Skeletal muscle cell (primary cell): ENCODE measurements at places on chromosomes 5 and 9.

DNA sequence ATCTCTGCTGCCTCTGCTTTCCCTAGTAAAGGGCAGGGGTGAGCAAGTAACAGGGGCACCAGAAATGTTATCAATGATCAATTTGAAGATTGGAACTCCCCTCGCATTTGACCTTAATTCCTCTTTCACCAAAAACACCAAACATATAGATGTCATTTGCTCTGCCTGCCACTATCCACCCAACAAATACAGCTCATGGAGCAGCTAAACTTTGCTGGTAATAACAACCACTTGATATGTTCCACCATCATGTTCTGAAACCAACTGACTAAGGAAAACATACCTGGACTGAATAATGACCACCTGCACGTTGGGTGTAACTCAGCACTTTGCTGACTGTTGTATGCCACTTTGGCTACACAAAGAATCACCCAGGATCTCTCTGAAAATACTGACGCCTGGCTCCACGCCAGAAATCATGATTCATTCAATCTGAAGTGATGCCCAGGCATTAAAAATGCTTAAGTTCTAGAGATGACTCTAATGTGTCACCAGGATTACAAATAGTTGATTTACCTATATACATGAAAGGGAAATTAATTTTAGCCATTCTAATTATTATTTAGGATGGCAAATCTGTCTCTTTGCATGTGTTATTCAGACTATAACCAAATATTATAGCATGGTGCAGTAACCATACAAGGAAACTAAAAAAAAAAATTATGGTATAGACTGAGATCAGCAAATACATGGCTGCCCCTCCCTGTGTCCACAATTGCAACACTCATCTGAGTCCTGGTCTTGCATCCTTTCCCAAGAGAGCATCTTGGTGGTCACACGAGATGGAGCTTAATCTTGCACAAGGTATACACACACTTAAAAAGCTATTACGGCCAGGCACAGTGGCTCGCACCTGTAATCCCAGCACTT, 43.1 kb upstream of the TTC39B start:
- DNase-seq = no peak

- no peak for DNase-seq
Observed at GRCh38 chr9:93911136-93911745, 43.9 kb downstream of the BARX1 start.

GRCh38 chr9:84858364-84858763, 188.8 kb downstream of the NTRK2 start:
- no peak for DNase-seq

GRCh38 chr9:133534346-133535291, at the start of gene ADAMTSL2:
ADAMTSL2 (plus strand) TSS chr9:133534704; CDS start chr9:133536713, 2,009 bp downstream.
- DNase-seq = no peak

- DNase-seq = no peak
Observed at GRCh38 chr9:133683586-133684120, 47.5 kb downstream of the DBH start.

- DNase-seq = peak; percentile 45
Observed at GRCh38 chr9:25716220-25716872, 38.1 kb upstream of the TUSC1 start.

GRCh38 chr9:97445119-97445701, 33.3 kb downstream of the TDRD7 start:
- no peak for DNase-seq

DNA sequence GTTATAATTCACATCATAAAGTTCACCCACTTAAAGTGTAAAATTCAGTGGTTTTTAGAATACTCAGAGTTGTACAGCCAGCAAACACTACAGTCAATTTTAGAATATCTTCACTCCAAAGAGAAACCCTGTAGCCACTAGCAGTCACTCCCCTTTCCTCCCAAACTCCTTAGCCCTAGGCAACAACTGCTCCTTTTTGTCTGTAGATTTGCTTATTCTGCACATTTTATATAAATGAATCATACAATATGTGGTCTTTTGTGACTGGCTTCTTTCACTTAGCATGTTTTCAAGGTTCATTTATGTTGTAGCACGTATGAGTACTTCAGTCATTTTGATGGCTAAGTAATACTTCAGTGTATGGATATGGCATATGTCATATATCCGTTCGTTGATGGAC, 38.7 kb downstream of the TGFBR1 start:
- no peak for DNase-seq

DNA sequence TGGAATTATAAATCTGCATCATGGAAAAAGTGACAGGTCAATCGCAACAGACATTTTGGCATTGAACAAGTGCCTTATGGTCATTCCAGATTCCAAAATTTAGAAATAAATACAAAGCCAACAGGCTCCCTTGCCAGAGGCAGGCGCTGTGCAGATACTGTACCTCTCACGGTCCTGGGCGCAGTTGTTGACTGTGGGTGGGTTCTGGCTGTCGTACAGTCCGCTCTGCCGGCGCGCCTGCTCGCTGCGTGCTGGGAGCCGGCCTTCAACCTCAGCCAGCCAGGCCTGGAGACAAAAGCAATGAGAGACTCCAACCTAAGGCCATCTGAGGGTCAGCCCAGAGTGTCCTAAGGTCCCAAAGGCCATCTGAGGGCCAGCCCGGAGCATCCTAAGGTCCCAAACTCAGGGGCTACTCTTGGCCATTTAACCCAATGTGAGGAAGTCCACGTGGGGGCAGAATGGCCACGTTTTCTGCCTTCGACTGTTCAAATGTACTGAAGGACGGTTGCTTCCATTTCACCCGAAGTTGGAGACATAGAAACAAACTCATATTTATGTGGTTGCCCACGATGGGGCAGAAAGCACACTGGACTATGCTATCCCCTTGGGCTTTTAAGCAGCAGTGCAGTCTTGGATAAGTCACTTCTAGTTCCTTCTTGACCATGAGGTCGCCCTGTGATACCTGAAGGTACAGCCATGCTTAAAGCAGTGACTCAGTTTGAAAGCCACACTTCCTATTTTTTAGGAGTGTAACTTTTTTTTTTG, 65.2 kb downstream of the USP20 start:
- DNase-seq = no peak

DNA sequence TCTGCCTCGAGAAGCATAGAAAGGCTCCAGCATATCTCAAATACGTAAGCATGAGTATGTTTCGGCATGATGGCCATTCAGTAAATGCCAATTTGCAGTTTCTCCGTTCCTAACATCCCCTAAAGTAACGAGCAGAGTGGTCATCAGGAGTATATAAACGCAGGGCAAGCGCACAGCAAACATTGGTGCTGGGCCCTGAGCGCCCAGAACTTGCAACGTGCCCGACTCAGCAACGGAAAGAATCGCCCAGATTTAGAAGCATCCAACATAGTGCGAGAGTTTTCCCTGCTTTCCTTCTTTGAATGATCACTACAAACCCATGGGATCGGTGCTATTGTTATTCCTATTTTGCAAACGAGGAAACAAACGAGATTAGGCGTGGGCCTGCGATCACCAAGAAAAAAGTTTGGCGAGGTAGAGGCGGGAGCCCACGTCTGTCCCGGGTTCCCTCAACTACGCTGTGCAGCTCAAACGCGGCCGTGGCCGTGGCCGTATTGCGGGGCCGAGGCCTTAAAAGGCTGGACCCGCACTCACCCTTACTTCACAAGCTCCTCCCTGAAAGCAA, 505 bp downstream of the RPS14 start:
- no peak for DNase-seq

GRCh38 chr5:141951332-141951781, 6.6 kb downstream of the PCDH12 start:
- no peak for DNase-seq

DNA sequence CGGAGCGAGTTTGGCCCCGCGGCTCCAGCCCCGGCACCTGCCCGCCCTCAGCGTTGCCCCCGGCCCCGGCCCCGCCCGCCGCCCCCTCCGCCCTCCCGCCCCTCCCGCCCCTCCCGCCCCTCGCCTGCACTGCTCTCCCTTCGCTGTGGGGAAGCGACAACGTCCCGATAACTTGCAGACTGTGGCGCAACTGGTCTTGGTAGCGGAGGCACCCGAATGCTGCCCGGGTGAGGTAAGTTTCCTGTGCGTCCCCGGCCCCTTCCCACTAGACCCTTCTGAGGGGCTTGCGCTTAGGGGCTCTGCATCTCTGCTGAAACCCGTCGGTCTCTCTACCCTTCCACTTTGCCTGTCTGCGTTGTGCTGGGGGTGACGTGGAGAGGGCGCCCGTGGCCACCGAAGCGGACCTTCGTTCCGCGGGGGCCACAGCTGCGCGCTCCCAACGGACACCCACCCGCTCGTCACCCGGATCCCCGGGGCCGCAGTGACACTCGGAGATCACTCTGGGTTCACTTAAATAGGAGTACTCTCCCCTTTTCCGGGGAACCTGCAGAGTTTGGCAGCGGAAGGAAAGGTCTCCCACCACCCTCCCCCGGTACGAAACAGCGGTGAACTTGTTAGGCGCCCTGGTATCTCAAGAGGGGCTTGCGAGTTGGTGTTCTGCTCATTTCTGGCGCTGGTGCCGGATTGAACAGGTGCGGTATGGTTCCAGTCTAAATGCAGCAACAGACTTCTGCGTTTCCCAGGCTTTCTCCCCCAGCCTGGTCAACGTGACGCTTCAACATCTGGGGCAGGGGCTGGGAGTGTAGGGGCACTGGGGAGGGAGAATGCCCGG, 707 bp downstream of the PIP5K1B start:
- DNase-seq = no peak

DNA sequence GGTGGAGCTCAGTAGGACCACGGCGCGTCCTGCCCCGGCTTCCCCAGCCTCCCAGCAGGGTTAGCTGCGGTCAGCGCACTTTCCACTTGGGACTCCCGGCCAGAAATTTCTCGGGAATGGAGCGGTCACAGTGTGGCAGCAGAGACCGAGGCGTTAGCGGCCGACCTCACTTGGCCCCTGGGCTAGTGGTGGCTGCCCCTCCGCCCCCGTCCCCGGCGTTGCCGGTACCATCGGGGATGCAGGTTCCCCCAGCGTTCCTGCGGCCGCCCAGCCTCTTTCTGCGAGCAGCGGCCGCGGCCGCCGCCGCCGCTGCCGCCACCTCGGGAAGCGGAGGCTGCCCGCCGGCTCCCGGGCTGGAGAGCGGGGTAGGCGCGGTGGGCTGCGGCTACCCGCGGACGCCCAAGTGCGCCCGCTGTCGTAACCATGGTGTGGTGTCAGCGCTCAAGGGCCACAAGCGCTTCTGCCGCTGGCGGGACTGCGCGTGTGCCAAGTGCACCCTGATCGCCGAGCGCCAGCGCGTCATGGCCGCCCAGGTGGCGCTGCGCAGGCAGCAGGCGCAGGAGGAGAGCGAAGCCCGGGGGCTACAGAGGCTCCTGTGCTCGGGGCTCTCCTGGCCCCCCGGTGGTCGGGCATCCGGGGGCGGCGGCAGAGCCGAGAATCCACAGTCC, 460 bp downstream of the DMRTA1 start:
- no peak for DNase-seq

GRCh38 chr9:97367729-97368128, 44.2 kb upstream of the TDRD7 start:
- DNase-seq = no peak

GRCh38 chr9:110650261-110650660, 18.3 kb upstream of the MUSK start:
- peak; percentile 78 for DNase-seq

- DNase-seq = no peak
Observed at GRCh38 chr5:59565551-59565950, 328.0 kb downstream of the PDE4D start.

- DNase-seq = no peak
Observed at GRCh38 chr9:93258818-93259489, 75.0 kb downstream of the WNK2 start.

- DNase-seq = no peak
Observed at GRCh38 chr9:138122201-138122600, 244.6 kb downstream of the CACNA1B start.

DNA sequence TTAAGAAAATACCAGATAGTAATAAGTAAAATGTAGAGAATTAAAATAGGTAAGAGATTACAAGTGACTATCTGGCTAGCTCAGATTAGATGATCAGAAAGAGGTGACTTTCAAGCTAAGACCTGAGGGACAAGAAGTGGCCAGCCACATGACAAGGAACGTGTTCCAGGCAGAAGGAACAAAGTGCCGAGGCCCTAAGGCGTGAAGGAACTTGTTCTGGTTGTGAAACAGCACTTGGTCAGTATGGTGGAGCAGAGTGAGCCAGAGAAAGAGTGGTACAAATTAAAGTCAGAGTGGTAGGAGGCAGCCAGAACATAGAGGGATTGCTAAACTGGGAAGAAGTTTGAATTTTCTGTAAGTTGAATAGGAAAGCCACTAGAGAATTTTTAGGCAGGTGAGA, 73.6 kb downstream of the ADRB2 start:
- DNase-seq = no peak

GRCh38 chr5:143920772-143921171, 108.8 kb downstream of the HMHB1 start:
- DNase-seq = peak; percentile 76

DNA sequence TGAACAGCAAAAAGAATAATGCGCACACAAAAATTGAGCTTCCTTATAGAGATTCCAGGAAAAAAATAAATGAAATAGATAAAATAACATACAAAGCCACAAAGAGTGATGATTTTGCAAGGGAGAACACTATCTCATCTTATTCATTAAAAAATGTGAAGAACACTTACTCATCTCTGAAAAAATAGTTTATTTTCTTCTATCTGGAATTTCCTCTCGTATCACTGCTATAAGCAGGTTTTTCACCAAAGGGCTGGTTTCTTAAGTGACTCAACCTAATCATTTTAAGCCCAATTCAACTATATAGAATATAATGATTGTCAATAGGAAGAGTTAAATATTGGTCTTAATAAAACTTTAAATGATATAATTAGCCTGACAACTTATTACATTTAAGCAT, 504.9 kb downstream of the NR2F1-AS1 start:
- DNase-seq = peak; percentile 23

DNA sequence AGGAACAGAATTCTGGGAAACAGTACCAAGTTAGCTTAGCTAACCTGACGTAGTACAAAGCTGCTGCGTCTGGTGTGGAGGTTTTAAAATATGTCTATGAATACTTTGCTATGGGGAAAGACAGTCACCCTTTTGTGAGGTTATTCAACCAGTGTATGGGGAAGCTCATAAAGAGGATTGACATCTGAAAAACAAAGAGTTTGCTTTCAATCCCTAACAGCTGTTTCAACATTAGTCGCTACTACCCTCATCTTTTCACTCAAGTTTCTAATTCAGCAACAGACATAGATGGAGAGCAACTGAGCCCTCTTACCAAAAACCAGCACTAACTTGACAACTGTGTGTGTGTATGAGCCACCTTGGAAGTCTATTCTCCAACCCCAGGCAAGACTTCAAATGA, 7.8 kb upstream of the MSANTD3 start:
- DNase-seq = no peak
